ENCODE measurements at places on chromosomes 16 and 17.

DNA sequence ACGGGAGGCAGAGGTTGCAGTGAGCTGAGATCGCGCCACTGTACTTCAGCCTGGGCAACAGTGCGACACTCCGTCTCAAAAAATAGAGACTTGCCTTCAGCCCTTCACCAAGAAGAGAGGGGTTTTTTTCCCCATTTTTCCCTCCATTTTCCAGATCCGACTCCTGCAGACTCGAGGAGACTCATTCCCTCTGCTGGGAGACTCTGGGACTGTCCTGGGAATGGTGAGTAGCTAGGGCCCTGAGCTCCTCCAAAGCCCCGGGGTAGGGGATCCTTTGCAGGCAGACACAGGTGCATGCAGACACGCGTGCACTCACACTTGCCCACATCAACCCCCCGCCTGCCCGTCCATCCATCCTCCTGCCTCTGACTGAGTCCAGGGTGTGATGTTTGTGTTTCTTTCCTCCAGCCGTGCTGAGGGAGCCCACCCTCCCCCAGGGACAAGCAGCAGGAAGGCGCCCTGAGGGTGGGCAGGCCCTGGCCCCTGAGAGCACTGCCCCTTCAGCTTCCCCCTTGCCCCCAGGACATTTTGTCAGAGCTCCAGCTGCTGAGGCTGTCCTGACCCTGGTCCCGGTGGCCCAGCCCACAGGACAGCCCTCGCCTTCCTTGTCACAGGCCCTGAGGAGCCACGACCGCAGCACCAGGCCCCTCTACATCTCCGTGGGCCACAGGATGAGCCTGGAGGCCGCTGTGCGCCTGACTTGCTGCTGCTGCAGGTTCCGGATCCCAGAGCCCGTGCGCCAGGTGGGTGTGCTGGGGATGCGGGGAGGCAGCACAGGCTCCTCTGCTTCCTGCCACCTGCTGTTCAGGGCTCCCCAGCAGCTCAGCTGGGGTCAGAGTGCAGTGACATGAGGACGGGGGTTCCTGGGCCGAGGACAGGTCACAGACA lies 10.2 kb downstream of the ENDOV start:
- no peak for DNase-seq

DNA sequence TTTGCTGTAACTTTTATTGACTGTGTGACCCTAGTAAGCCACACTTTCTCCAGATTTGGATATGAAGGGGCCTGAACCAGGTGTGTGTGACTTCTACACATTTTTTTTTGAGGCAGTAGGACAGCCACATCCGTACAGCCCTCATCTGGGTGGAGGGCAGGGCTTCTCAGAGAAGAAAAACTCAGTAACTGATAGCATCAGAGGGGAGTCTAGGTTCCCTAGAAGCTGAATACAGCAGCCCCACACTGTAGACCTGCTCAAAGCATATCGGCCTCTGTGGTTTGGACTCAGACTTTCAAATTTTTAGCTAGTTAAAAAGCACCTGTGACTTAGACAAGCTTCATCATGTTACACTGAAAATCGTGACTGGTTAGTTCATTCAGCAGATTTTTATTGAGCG lies 10.8 kb downstream of the PRSS54 start:
- DNase-seq, result no peak

- no peak for DNase-seq
Observed at GRCh38 chr16:49280105-49280741, 1.4 kb downstream of the CBLN1 start.

DNA sequence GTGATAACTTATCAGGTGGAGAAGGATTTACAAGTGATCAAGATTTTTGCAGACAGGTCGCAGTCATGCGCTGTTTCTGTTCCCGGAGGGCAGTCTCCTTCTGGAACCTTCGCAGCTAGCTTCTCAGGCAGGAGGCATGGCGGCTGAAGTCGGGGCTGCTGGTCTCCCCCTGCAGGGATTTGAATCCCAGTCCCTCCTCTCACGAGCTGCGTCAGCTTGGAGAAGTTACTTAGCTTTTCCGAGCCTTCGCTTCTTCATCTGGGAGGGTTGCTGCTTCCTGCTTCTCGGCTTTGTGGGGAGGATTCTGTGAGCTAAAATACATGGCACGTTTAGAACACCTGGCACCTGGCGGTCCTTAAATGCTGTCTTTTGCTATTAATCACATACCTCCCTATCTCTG lies 287.8 kb upstream of the FOXF1 start:
- peak; percentile 56 for DNase-seq

GRCh38 chr16:27356794-27357193 lies 43.0 kb downstream of the IL4R start:
- no peak for DNase-seq

DNA sequence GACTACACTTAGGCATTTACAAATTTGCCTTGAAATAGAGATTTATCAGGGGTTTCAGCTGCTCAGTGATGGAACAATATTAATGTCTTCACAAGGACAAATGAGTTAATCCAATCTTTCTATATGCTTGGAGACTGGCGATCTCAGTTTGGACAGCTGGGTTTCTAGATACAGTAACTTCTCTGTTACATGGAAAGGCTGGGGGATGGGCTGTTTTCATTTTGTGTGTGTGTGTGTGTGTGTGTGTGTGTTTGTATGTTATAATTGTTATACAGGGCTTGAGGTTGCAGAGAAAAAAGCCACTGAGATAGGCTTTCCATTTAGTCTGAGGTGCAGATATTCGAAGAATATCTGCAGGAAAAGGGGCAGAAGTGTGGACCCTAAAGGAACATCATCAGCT lies 359.3 kb upstream of the SALL1 start:
- DNase-seq, result no peak

DNA sequence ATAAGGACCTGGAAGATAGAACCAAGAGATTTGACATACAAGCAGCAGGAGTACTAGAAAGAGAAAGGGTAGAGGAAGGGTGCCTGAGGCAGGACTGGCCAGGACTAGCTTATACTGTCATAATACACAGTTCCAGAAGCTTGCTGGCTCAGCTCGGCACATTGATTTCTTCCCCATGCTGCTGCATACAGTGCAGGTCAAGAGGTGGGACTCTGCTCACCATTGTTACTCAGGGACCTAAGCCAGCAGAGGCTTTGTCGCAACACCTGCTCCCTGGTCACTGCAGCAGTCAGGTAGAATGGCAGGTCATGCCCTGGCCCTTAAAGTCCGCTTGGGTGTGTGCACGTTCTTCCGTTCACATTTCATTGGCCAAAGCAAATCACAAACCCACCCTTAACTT lies 32.8 kb downstream of the LDHD start:
- DNase-seq, result no peak

DNA sequence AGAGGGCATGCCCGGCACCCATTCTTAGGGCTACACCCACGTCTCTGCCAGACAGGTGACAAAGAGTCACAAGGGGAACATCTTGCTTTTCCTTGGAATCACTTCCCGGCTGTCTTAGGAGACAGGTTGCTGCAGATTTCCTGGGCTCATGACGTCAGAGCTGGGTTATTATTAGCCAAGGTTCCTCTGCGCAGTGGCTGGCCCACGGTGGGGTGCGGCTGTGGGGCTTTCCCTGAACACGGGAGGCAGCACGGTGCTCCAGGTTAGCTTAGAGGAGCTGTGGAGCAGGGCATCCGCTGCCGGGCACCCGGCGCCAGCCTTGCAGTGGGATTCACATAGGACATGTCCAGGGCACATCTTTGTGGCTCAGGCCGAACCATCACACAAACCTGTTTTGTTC lies 118.0 kb upstream of the PLCG2 start:
- DNase-seq, result no peak

DNA sequence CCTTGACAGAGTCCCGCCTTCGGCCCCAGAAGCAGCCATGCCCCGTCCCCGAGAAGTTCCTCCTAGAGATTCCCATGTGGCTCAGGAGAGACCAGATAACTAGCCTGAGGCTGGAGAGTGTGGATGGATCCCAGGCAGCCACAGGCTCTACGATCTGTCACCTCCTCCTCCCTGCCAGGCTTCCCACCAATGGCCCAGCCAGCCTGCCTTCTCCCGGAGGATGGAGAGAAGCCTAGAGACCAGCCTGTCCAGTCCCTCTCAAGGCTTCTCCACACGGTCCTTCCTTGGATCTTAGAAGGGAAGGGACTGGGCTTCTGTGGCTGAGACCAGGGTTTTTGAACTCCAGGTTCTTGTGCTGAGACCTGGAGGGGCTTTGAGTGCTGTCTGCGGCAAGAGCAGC lies 1.6 kb upstream of the SMTNL2 start:
- DNase-seq, result no peak

DNA sequence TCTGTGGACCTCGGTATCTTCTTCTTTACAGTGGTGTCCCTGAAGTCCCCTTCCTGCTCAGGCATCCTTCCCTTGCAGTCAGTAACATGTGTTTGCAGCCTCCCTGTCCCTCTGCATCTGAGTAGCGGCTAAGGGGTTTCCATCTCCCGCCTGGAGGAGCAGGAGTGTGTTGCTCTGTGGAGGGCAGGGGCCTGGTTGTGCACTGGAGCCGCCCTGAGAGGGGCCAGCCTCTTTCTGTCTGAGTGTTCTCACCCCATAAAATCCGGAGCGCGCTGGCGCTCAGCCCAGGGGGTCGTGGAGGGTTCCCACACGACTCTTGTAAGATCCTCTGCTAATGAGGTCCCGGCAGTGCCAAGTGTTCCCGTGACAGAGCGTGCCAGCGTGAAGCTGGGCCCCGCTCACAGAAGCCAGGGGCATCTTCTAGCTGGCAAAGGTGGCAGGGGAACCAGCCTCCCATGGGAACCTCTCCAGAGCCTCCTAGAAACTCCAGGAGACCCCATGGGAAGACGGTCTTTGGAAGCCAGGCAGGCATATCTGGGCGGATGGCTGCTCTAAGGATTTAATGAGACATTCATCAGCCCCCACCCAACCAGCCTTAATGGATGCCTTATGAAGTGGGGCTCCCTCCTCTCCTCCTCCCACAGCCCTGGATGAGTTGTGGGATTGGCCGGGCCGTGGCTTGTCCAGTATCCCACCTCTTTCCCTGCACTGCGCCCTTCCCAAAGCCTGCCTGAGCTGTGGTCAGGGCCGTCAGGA lies 91.4 kb upstream of the GSE1 start:
- DNase-seq, result no peak

DNA sequence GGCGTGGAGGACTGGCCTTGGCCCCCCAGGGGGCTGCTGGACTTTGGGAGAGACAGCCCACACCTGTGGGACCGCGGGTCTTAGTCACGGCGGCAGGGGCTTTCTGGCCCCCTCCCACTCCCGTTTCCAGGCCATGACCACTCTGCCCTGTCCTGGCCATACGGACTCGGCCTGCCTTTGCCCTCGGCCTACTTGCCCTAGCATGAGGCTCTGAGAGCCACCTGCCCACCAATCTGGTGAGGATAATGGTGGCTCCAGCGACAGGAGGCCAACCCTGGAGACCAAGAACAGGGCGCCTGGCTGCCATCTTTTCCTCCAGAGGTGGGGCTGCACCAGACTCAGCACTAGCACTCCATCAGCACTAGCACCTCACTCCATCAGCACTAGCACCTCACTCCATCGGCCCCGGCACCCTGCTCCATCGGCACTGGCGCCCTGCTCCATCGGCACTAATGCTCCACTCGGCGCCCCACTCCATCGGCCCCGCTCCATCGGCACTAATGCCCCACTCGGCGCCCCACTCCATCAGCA lies 7.0 kb downstream of the ZNF213 start:
- DNase-seq, result no peak

DNA sequence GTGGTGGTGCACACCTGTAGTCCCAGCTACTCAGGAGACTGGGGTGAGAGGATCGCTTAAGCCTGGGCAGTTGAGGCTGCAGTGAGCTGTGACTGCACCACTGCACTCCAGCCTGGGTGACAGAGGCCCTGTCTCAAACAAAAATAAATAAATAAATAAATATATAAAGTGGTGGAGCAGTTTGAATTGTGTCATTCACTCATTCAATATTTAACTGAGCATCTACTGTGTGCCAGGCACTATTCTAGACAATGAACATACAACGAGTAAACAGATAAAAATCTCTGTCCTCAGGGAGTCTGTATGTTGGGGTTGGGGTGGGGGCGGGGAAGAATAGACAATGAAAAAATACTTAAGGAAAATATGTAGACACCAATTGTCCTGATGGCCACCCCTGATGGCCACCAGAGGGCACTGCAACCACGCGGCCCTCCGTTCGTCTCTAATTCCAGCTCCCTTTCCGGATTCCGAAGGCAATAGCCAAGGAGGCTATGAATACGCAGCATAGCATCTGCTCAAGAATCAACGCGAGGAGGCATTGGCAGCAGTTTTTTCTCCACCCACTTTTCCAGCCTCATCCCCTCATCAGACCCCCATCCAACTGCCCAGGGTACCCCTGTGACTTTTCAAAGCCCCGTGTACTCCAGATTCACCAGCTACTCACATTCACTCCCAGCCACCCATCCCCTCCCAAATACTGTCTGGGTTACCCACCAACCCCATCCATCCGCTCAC lies 21.4 kb downstream of the QPRT start:
- peak; percentile 86 for DNase-seq

DNA sequence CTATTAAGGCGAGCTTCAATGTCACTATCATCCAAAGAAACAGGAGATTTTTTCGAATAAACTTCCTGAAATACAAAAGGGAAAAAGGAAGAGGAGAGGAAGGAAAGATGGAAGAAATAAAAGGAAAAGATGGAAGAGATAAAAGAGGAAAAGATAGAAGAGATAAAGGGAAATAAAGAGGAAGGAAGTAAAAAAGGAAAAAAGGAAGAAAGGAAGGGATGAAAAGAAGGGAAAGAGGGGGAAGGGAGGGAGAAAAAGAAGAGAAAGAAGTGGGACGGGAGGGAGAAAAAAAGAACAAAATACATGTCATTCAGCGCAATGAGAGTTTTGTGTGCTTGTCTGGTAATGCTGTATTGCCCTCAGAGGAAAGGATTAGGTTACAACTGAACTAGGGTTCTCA lies 62.2 kb downstream of the CEP112 start:
- no peak for DNase-seq

- DNase-seq, result no peak
Observed at GRCh38 chr16:89084411-89084810, 9.2 kb upstream of the ACSF3 start.

DNA sequence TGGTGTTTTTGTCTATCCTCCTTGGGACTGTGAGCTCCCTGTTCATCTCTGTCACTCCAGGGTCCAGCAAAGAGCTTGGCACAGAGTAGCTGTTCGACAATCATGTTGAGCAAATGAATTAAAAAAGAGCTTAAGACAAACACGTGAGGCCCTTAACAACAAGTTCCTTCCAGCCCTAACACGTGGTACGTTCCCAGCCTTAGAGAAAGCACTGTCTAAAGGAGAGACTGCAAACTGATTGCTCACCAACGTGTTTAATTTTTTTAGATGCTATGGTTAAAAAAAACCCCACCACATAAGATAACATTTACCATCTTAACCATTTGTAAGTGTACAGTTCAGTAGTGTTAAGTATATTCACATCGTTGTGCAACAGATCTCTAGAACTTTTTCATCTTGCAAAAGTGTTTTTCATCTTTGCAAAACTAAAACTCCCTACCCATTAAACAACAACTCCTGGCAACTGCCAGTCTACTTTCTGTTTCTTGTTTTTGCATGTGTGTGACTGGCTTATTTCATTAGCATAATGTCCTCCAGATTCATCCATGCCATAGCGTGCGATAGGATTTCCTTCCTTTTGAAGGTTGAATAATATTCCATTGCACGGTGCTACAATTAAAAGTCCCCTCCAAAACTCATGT lies 28.2 kb downstream of the LAT start:
- DNase-seq, result no peak

GRCh38 chr16:60405286-60405685 lies 1631.0 kb downstream of the CDH8 start:
- DNase-seq, result no peak

- no peak for DNase-seq
Observed at GRCh38 chr17:2419486-2419885, 18.6 kb upstream of the MNT start.

All from AG10803 (cell line).